ENCODE measurements at places on chromosomes 16 and 17.
A peak's percentile ranks its signal among the peaks of the same experiment; 100 is the strongest.

GRCh38 chr17:64095144-64095882, 34.6 kb downstream of the ERN1 start:
- no peak for DNase-seq

DNA sequence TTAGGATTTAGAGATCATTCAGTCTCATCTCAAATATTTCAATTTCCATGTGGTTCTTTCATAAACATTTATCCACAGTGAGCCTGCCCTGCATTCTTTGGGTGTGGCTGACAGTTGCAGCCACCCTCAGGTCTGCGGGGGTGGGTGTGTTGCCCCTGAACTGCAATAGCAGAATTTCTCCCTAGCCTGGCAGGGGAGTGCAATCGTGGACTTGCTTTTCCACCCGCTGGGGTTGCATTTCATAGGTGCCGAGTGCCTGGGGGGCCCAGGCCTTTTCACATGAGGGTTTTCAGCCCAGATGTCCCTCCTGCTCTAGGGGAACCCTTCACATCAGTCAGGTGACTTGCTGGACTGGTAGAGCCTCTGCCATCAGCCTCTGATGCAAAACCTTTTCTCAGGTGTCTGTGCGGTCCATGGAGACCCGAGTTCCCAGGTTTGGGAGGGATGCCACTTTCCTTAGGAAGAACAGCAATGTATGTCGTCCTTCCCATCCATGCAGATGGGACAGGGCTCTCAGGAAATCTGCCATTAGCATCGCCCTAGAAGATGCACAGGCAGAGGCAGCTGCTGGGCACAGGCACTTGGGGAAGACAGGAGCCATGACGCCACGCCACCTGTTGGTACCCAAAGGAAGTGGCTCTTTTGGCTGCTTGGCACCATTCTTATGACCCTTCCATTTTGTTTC, 2.4 kb upstream of the USP36 start:
- peak; percentile 28 for DNase-seq

- DNase-seq = no peak
These were observed 19.3 kb upstream of the ASGR2 start for GRCh38 chr17:7133916-7134315.

- DNase-seq = no peak
These were observed 119.9 kb upstream of the TMEM97 start for GRCh38 chr17:28199115-28199514.

- DNase-seq = no peak
These were observed 26.2 kb downstream of the C16orf78 start for GRCh38 chr16:49399594-49400364.

DNA sequence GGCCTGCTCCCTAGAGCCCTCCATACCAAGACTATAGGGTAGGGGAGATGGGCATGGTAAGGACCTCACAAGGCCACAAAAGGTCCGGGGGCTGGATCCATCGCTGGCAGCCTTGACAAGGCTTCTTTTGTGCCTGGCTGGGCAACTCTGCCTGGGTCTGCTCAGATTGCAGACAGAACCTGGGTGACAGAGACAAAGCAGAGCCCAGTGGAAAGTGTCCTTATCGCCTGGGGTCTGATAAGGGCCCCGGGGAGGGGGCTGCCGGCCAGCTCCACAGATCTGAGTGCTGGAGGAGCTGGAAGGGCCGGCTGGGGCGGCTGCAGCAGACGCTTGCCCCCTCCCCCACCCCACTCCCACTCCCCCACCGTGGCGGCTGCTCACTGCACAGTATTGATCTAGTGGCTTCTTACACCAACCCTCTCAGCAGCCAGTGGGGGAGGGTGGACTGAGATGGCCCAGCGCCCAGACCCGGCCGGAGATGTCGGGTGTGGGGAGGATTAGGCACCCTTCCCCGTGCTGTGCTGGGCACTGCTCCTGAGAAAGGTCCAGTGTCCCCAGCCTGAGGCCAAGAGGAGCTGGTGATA, 7.2 kb downstream of the MMP15 start:
- DNase-seq = no peak

- DNase-seq = no peak
These were observed 11.1 kb downstream of the TLE7 start for GRCh38 chr16:71430744-71431143.

DNA sequence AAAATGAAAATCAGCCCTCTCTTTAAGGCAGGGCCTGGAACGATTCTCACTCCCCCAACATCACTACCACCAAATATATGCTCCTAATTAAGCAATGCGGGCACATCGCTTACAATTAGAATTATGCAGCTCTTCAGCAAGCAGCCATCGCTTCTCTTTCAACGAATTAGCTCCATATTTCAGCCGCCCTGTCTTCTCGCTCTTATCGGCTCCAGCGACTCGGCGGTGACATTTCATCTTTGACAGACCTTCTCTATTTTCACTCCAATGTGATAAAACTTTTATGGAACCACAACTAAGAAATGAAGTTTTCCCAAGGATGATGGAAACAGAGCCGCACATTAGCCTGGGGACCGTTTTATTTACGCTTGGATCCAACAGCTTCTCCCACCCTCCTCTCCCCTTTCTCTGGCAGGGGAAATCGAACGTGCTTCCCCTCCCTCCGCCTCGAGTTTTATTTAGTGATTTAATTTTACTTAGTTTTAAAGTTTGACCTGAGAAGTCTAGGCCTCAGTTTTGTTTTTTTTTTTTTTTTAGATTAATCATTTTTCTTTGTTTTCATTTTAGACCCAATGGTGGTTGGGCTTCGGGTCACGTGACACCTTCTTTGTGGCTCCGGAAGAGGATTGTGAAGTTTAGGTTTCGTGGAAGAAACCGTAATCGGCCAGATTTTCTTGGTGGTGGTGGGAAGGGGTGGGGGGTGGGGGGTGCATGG, 3.1 kb upstream of the HOXB2 start:
- DNase-seq = peak; percentile 82

DNA sequence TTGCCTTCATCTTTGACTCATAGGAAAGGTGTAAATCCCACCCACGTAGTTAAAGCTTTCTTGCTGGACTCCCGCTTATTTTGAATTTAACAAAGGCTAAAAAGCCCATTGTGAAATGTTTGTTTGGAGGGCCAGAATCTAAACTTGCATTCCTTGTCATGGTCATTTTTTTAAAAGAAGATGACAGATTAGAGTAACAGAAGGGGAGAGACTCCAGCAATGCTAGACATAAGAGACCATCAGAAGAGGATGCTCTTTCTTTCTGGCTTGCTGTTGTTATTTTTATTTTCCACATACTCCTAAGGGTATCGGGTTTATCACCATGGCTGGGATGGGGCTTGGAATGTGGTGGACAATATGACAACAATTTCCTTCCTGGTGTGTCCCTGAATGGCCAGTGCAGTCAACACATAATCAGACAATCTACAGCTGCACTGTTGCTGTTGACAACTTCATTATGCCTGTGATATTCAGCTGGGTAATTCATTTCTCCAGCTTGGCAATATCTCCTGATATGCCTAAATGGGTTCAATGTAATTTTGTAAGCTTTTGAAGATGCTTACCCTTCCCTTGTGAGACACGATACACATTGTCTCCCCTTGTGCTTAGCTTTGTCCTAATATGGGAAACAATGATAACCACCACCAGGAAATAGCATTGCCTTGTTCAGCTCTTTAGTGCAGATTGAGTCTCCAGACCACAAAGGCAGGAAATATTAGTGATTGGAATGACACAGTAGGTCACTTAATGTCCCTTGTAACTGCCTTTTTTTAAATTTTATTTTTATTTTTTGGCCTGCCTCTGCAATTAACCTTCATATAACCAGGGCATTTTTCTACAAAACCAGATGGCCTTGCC, 164.3 kb downstream of the ANKFN1 start:
- no peak for DNase-seq

DNA sequence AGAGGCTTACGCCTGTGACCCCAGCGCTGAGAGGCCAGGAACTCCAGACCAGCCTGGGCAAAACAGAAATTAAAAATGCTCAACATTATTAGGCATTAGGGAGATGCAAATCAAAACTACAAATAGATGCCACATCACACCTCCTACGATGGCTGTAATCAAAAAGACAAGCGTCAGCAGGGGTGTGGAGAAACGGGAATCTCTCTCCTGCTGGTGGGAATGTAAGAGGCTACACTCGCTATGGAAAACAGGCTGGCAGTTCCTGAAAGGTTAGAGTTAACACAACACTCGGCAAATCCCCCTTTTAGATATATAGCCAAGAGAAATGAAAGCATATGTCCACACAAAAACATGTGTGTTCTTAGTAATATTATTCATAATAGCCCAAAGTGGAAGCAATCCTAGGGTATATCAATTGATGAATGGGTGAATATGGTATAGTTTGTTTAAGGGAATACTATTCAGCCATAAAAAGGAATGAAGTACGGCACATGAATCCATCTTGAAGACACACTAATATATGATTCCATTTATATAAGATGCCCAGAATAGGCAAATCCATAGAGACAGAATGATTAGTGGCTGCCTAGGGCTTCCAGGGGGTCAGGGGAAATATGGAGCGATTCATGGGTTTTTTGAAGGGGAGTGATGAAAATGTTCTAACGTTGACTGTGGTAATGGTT, 1.8 kb upstream of the NPRL3 start:
- DNase-seq = no peak

DNA sequence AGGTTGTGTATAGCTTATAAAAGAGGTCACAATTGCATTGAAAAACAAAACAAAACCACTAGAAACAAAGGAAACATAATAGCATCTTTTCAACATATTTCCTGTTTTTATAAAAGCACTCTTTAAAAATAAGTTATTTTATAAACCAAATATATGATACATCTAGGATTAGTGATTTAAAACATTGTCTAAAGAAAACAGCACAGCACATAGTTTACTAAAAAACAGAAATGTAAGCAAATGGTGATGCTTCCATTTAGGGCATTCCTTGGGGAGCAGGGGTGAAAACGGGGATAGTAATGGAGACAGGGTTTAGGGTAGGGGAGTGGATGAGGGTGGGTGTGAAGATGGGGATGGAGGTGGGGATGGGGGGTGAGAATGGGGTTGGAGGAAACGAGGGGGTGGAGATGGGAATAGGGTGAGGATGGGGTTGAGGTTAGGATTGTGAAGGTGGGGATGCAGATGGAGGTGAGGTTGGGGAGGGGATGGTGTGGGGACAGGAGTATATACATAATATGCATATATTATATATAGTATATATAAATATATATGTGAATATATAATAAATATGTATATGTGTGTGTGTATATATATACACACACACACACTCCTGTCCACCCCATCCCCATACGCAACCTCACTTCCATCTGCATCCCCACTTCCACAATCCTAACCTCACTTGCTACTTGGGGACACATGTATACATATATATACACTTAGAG, 1519.5 kb downstream of the CDH11 start:
- no peak for DNase-seq

DNA sequence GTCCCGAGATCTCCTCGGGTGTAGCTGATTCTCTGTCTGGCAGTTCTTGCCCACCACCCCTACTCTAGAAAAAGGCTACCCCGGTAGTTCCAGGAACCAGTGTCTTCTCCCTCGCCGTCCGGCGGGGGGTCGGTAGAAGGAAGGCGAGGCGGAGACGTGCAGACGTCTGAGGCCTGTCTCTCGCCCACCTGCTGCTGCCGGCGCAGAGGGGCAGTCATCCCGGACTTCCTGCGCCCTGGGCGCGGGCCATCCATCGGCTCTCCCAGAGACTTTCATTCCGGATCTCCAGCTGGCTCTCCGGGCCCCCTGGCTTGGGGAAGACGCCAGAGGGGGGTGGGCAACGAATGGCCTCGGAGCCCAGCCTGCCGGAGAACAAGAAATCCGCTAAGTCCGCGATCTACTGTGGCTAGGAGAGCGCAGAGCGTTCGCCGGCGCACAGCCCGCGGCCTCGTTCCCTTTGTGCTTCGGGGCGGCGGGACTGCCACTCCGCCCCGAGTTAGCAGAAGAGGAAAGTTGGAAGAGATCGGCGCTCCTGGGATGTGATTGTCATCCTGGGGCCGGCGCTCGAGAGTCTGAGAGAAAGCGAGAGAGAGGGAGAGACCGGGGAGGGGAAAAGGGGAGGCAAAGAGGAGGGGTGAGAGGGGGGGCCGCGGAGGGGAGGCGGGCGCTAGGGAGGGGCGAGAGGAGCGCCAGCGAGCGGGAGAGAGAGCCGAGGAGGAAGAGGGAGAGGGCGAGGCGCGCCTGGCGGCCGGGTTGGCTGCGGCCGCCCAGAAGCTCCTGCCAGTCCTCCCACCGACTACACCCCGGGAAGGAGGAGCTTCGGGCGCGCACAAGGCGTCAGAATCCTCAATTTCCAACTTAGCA, at the start of gene IRX5:
IRX5 (plus strand) TSS at position 861 of the 864 bp plus-strand sequence. CDS start 334 bp downstream, outside the sequence.
- DNase-seq = peak; percentile 99

GRCh38 chr17:3851461-3852100, 5.5 kb upstream of the NCBP3 start:
- DNase-seq = no peak

DNA sequence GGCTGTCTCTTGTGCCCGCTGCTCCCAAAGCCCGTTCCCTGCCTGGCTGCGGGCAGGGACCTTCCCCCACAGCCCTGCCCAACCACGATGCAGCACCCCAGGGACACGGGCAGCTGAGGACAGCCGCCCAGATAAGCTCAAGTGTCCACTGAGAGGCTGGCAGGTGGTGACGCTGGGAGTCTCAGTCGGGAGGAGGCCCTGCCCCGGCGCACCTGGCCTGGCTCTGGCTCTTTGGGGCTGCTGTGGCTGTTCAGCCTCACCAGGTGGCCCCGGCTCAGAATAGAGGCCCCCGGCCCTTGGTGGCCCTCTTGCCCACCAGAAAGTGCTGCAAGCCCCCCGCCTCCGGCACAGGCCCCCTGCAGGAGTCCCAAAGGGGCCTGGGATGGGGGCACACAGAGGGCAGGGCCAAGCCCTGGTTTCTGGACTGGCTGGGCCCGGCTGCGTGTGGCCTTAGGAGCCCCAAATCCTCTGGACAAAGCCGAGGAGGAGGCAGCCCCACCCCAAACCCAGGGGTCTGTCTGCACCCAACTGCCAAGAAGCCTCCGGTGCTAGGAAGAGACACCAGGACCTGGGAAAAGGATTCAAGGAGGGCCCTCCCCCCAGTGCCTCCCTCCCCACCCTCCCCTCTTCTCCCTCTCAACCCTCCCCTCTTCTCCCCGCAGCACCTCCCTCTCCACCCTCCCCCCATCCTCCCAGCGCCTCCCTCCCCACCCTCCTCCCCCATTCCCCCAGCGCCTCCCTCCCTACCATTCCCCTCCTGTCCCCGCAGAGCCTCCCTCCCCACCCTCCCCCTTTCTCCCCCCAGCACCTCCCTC, 5.3 kb downstream of the NTHL1 start:
- peak; percentile 57 for DNase-seq

DNA sequence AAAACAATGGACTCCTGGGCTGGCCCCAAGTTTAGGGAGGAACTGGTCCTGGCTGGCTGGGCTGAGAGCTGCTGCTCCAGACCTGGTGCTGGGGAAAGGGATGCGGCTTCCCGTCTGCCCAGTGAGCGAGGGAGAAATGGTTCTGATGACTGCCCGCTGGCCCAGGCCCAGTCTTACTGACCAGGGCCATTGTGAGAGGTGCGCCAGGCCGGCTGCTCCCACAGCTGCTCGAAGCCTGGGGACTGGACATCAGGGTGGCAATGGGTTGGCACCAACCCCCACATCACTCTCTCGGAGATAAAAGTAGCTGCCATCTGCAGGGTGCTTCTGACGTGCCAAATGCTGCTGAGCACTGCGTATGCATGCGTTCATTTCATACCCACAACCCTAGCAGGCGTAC, 53.2 kb downstream of the IRF8 start:
- DNase-seq = no peak

GRCh38 chr16:19822533-19822932, 62.1 kb downstream of the GPRC5B start:
- DNase-seq = peak; percentile 37
